ENCODE measurements at places on chromosomes 16 and 17.

GRCh38 chr16:72946474-72947194 is 101.3 kb downstream of the ZFHX3 start:
- H3K4me1 ChIP-seq, result peaks cover 1% of the 10 kb centered on the region
- H3K36me3 ChIP-seq, result peaks cover 17% of the 10 kb centered on the region
- no peak overlapping the region for H3K27ac ChIP-seq
- H3K4me3 ChIP-seq, result no peak overlapping the region
- DNase-seq, result no peak

GRCh38 chr16:89383095-89384003 is 107.0 kb downstream of the ANKRD11 start:
- peaks cover 67% of the 10 kb centered on the region for H3K4me1 ChIP-seq
- no peak overlapping the region for H3K27ac ChIP-seq
- no peak for DNase-seq
- H3K27me3 ChIP-seq, result no peaks in the 10 kb centered on the region
- H3K36me3 ChIP-seq, result no peaks in the 10 kb centered on the region

DNA sequence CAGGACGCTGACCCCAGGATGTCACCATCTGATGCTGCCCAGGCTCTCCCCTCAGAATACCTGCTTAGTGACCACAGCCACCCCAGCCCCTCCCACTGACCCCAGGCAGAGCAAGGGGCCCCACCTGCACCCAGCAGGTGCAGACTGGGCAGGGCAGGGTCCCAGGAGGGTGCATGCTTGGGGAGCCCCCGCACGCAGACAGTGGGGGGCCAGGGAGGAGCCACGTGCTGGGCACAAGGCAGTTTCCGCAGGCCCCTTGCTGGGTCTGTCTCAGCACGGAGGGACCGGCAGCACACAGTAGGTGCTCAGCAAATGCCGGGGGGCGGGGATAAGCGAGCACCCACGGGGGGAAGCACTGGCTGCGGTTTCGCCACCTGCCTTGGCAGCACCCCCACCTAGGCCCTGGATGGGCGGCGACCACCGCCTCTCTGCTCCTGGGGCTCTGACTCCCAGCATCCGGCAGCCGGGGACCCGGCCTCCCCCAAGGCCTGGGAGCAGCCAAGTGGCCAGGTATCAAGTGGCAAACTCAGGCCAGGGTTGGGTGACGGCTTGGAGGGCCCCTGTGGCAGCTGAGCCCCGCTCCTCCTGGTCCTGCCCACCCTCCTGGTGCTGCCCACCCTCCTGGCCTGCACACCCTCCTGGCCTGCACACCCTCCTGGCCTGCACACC is 18.7 kb upstream of the SSTR5 start:
- no peaks in the 10 kb centered on the region for H3K36me3 ChIP-seq
- H3K27me3 ChIP-seq, result peaks cover 7% of the 10 kb centered on the region
- no peak overlapping the region for H3K27ac ChIP-seq
- DNase-seq, result no peak
- H3K4me1 ChIP-seq, result no peaks in the 10 kb centered on the region
- no peak overlapping the region for H3K4me3 ChIP-seq

GRCh38 chr17:83121921-83122820 is 42.8 kb downstream of the METRNL start:
- H3K27me3 ChIP-seq, result peaks cover 46% of the 10 kb centered on the region
- H3K4me3 ChIP-seq, result no peak overlapping the region
- DNase-seq, result no peak

DNA sequence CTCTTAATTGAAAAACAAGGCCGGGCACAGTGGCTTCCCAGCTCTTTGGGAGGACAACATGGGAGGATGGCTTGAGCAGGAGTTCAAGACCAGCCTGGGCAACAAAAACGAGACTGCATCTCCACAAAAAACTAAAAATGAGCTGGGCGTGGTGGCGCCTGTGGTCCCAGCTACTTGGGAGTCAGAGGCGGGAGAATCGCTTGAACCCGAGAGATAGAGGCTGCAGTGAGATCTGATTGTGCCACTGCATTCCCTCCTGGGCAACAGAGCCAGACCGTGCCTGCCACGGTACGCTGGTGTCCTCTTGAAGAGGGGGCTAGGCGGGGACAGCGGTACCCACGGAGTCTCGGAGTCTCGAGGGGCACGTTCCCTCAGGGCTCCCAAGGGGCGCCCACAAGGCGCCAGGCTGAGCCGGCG is 27.9 kb upstream of the ADORA2B start:
- H3K4me3 ChIP-seq, result no peak overlapping the region
- no peak overlapping the region for H3K27ac ChIP-seq
- H3K36me3 ChIP-seq, result no peaks in the 10 kb centered on the region
- no peak for DNase-seq

- peaks cover 9% of the 10 kb centered on the region for H3K4me1 ChIP-seq
- no peak overlapping the region for H3K4me3 ChIP-seq
- no peaks in the 10 kb centered on the region for H3K36me3 ChIP-seq
- no peak overlapping the region for H3K27ac ChIP-seq
- no peak for DNase-seq
Measured at GRCh38 chr16:50838885-50839284, 97.0 kb downstream of the CYLD start.

GRCh38 chr17:17972952-17973254 is 241 bp downstream of the DRC3 start:
- H3K27ac ChIP-seq, result peak overlapping the region; percentile 87
- DNase-seq, result no peak
- H3K27me3 ChIP-seq, result no peaks in the 10 kb centered on the region
- H3K4me1 ChIP-seq, result peaks cover 33% of the 10 kb centered on the region
- peak overlapping the region; percentile 97 for H3K4me3 ChIP-seq

GRCh38 chr17:28891201-28891600 is 6.3 kb downstream of the FLOT2 start:
- H3K4me3 ChIP-seq, result peak overlapping the region; percentile 82
- peaks cover 84% of the 10 kb centered on the region for H3K4me1 ChIP-seq
- no peak for DNase-seq
- peak overlapping the region; percentile 95 for H3K27ac ChIP-seq
- no peaks in the 10 kb centered on the region for H3K36me3 ChIP-seq

DNA sequence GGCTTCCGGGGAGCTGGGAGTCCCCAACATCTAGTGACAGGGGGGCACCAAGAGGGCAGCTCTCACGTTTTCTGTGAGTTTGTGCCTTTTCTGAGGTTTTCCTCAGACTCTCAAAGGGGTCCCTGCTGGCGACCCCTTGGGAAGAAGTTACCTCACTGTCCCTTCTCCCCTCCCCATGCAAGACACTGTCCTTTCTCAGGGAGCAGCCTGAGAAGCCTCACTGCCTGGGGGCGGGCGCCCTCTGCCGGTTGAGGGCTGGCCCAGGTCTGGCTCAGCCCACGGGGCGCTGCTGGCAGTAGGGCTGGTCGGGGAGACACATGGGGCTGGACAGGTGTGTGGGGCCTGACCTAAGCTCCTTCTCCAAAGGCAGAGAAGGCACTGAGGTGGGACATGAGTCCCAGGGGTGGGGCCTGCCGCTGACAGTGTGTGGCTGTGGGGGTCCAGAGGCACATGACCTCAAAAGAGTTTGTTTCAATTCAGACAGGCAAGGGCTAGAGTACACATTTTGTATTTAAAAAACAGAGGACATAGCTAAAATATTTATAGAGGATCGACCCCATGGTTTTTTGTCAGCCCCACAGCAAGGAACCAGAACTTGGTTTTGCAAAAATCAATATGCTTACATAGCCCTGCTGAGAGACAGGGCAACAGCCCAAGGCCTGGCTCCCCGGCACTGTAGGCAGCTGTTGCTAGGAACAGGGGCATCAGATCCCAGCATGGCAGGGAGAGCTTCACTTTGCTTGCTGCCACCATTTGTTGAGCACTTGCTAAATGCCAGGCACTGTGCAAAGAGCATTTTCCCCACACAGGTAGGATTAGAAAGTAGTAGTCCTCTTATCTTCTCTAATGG is 18.5 kb upstream of the ALDH3A1 start:
- peaks cover 5% of the 10 kb centered on the region for H3K4me1 ChIP-seq
- no peak overlapping the region for H3K4me3 ChIP-seq
- H3K27ac ChIP-seq, result peak overlapping the region; percentile 93
- DNase-seq, result peak; percentile 69

DNA sequence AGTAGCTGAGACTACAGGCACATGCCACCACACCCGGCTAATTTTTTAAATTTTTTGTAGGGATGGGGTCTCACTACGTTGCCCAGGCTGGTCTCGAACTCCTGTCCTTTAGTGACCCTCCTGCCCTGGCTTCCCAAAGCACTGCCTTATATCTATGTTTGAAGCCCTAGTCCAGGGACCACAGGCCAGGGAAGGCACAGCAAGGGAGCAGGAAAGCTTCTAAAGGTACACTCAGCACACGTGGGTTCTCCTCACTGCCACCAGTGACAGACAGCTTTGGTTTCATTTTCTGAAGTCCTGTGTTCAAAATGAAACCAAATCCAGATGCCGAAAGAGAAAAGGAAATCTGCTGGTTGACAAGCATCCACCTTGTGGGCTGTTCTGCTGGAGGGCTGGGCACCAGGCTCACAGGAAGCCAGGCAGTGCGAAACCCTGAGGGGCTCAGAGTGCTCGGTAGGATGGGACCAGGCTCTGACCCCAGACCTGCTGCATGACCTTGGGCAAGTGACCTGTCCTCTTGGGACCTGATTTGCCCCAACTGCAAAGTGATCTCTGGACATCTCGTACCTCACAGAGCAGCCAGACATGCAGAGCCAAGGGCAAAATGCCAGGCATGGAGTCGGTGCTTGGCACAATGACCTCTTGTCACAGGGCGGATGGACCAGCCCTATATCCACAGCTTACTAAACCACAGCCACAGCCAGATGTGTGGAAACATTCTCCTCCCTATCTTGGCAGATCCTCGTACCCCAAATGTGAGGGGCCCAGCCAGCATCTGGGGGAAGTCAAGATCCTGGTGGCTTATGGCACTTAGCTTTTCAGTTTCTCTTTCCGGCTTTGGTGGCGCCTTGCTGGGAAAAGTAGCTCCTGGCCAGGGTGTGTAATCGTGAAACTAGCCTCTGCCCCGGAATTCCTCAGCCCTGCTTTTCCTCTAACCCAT is 2.8 kb upstream of the SOCS1 start:
- H3K4me1 ChIP-seq, result peaks cover 32% of the 10 kb centered on the region
- peak overlapping the region; percentile 78 for H3K4me3 ChIP-seq
- peak; percentile 49 for DNase-seq

GRCh38 chr17:4504188-4504587 is 5.5 kb downstream of the SPNS2 start:
- no peaks in the 10 kb centered on the region for H3K36me3 ChIP-seq
- H3K27me3 ChIP-seq, result peaks cover 89% of the 10 kb centered on the region
- H3K4me3 ChIP-seq, result no peak overlapping the region
- H3K27ac ChIP-seq, result no peak overlapping the region

DNA sequence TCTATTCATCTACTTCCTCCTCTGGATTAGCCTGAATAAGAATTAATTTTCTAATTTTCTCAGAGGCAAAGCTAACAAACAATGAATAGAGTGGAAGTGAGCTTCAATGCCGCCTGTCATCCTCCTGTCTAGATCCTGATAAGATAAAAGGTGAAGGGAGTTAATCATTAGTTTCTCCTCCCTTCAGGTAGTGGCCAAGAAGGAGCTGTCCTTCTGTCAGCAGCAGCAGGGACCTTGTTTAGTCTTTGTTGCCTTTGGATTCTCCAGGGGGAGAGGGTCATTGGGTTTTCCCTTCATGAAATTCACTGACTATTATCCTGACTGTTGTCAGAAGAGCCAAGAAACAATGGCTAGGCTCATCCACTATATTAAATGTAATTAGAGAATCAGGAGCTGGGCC is 420.2 kb upstream of the GOT2 start:
- H3K4me1 ChIP-seq, result no peaks in the 10 kb centered on the region
- H3K4me3 ChIP-seq, result no peak overlapping the region
- H3K27me3 ChIP-seq, result no peaks in the 10 kb centered on the region
- H3K36me3 ChIP-seq, result no peaks in the 10 kb centered on the region

- no peak for DNase-seq
- H3K27ac ChIP-seq, result peak overlapping the region; percentile 43
- H3K4me3 ChIP-seq, result no peak overlapping the region
- peaks cover 43% of the 10 kb centered on the region for H3K4me1 ChIP-seq
- no peaks in the 10 kb centered on the region for H3K27me3 ChIP-seq
Measured at GRCh38 chr17:46742565-46743270, 75.8 kb downstream of the WNT3 start.

- DNase-seq, result peak; percentile 34
- peaks cover 7% of the 10 kb centered on the region for H3K36me3 ChIP-seq
- peaks cover 33% of the 10 kb centered on the region for H3K4me1 ChIP-seq
- H3K4me3 ChIP-seq, result peak overlapping the region; percentile 84
Measured at GRCh38 chr16:89722392-89723278, 1.3 kb downstream of the ZNF276 start.

- no peak for DNase-seq
- peak overlapping the region; percentile 82 for H3K27ac ChIP-seq
- H3K27me3 ChIP-seq, result peaks cover 16% of the 10 kb centered on the region
- no peaks in the 10 kb centered on the region for H3K4me1 ChIP-seq
Measured at GRCh38 chr16:700684-701584, 4.7 kb downstream of the FBXL16 start.

DNA sequence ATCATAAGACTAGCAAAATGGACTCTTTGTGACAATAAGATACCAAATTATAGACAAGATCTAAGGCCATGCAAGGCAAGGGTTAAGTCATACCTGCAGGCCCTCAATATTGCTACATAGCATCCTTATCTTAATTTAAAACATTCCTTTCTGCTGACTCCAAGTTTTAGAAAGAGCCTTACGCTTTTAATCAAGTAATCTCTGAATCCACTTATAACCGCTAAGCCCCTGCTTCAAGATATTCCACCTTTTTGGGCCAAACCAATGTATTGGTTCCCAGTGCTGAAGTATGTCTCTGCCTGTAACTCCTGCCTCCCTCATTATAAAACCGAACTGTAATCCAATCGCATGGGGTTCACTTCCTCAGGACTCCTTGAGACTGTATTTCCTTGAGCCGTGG is 255.4 kb downstream of the PHKB start:
- no peaks in the 10 kb centered on the region for H3K36me3 ChIP-seq
- H3K27me3 ChIP-seq, result peaks cover 4% of the 10 kb centered on the region
- no peak overlapping the region for H3K4me3 ChIP-seq
- DNase-seq, result no peak
- no peak overlapping the region for H3K27ac ChIP-seq

DNA sequence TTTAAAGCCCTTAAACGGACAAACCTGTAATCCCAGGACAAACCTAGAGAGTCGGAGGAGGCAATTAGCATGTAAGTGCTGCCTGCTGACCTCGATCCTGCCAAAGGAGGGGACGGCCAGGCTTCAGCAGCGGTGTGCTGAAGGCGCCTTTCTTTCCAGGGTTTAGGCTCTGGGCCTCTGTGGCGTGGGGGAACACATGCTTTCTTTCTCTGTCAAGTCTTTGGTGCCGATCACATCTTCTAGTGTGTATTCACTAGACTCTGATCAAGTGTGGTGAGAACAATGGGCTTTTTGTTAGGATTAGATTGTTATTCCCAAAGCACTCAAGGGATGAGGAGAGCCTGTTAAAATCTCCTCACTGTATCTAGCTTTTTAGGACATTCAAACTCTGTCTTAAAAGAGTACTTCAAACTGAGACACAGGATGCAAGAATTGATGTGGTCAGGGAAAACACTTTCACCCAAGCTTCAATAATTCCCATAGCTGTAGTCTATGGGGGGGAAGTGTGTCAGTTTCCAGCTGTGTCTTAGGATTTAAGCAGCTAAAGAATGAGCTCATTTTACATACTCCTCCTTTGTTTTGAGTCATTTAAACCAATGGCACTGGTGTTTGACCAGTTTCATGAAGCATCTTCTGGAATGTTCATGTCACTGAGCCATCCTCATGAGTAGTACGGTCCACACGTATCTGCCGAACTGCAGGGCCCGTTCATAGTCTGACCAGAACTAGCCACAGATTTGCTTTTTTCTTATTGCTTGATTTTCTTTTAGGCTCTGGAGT is 51.2 kb downstream of the RPA1 start:
- no peaks in the 10 kb centered on the region for H3K27me3 ChIP-seq
- H3K27ac ChIP-seq, result no peak overlapping the region
- no peaks in the 10 kb centered on the region for H3K4me1 ChIP-seq
- DNase-seq, result no peak

- H3K4me1 ChIP-seq, result peaks cover 17% of the 10 kb centered on the region
- H3K4me3 ChIP-seq, result no peak overlapping the region
- H3K27ac ChIP-seq, result no peak overlapping the region
- H3K36me3 ChIP-seq, result no peaks in the 10 kb centered on the region
- DNase-seq, result no peak
- no peaks in the 10 kb centered on the region for H3K27me3 ChIP-seq
Measured at GRCh38 chr16:29760567-29761279, 14.9 kb upstream of the C16orf54 start.

All from naive B cell (primary cell).